Karpas-422 (cell line): ENCODE measurements at places on chromosomes 12 and 14. TPM values are rescaled to one million over a fixed set of nuclear protein-coding genes. Genes with fewer than 3 reads are reported as not detected.

DNA sequence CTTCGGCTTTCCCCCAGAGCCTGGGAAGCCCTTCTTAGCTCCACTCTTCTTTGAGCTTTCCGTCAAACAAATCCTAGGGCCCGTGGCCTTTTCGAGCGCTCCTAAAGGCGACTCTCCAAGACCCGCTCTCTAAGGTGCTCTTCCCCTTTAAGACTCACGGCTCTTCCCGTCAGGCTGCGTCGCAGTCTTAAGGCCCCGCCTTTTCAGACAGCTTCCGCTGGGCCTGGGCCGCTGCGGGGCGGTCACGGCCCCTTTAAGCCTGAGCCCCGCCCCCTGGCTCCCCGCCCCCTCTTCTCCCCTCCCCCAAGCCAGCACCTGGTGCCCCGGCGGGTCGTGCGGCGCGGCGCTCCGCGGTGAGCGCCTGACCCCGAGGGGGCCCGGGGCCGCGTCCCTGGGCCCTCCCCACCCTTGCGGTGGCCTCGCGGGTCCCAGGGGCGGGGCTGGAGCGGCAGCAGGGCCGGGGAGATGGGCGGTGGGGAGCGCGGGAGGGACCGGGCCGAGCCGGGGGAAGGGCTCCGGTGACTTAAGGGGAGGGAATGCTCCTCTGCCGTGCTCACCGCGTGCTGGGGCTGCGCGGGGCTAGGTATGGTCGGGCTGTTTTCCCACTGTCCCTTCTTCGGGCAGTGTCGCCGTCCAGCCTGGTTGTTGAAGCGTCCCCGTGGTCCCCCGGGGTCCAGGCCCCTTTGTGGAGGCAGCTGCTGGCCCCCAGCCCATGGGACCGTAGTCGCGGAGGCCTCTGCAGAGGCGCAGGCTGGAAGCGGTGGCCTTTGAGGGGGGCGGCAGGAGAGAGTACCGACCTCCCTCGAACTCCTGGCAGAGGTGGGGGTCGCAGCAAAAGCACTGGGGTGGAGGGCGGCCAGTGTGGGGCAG, at the start of gene PEX5:
TSS of gene PEX5 (plus strand) at position 289 of the 870 bp plus-strand sequence. CDS start 692 bp downstream, outside the sequence.
- H3K4me3 ChIP-seq: peak within 1 kb of the TSS; percentile 95
- peaks cover 33% of the 10 kb centered on the region for H3K36me3 ChIP-seq
- H3K27ac ChIP-seq: peak within 1 kb of the TSS; percentile 77
- peaks cover 30% of the 10 kb centered on the region for H3K4me1 ChIP-seq
- no peaks in the 10 kb centered on the region for H3K27me3 ChIP-seq

GRCh38 chr14:72495668-72496067, 398.2 kb downstream of the DPF3 start:
- no peak overlapping the region for H3K27ac ChIP-seq
- no peaks in the 10 kb centered on the region for H3K36me3 ChIP-seq
- no peaks in the 10 kb centered on the region for H3K4me1 ChIP-seq
- H3K27me3 ChIP-seq: 0 out of 2 replicates have a peak, but pooled peaks cover 2% of the 10 kb centered on the region
- no peak overlapping the region for H3K4me3 ChIP-seq
- DNase-seq: no peak

DNA sequence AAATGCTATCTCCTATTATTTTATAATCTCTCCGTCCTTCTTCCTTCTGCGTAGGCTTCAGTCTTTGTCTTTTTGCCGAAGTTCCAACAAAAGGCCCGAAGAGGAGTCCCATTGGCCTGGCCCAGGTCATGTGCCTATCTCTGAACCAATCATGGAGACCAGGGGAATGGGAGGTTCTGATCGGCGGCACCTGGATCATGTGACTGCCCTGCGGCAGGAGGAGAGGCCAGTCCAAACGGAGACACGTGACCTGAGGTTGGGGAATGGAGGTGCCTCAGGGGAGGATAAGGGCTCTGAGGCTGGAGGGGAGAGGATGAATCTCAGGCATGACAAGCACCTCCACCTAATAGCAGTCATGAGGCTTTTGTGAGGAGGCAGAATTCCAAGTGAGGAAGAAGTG, 86.0 kb downstream of the AACS start:
- DNase-seq: no peak
- no peak overlapping the region for H3K4me3 ChIP-seq
- peaks cover 31% of the 10 kb centered on the region for H3K4me1 ChIP-seq
- no peak overlapping the region for H3K27ac ChIP-seq
- H3K27me3 ChIP-seq: no peaks in the 10 kb centered on the region
- H3K36me3 ChIP-seq: no peaks in the 10 kb centered on the region

DNA sequence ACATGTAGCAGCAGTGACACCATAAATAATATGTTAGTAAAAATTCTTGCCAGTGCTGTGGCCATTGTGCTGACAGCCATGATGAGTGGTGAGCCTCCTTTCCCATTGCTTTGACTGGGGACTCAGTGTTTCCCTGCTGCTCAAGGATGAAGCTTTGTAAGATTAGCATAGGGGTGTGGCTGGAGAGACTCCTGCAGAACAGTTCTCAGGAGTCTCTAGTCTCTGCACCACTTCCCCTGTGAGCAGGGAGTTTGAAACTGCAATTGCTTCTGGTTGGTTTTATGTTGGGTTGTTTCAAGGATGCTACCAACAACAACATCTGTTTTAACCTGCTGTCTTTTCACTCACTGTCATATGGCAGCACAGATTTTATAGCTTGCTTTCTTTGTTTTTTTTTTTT, 41.4 kb downstream of the ZC3H14 start:
- no peaks in the 10 kb centered on the region for H3K27me3 ChIP-seq
- peaks cover 85% of the 10 kb centered on the region for H3K36me3 ChIP-seq
- H3K4me1 ChIP-seq: no peaks in the 10 kb centered on the region
- no peak overlapping the region for H3K4me3 ChIP-seq

Gene GLRX5
- total RNA-seq: 69.7 and 74.6 TPM in 2 replicates

DNA sequence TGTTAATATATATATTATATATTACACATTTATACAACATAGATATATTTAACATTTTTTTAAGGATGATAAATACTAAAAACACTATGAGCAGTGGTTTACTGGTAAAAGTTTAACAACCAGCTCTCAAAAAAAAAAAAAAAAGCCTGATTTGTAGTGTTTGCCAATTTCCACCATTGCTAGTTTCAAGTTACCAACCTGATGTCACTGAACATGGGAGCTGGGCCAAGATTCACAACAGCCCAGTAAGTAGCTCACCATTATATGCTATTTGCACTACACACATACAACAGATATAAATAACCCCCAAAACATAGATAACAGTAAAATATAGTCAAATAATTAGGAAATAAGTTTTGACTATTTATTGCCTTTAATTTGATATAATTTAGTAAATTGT, 28.9 kb upstream of the TMX1 start:
- H3K27ac ChIP-seq: no peak overlapping the region
- H3K36me3 ChIP-seq: no peaks in the 10 kb centered on the region
- H3K4me1 ChIP-seq: peaks cover 14% of the 10 kb centered on the region
- H3K27me3 ChIP-seq: no peaks in the 10 kb centered on the region
- no peak for DNase-seq

- H3K36me3 ChIP-seq: no peaks in the 10 kb centered on the region
- no peak overlapping the region for H3K4me3 ChIP-seq
- H3K4me1 ChIP-seq: no peaks in the 10 kb centered on the region
- no peak overlapping the region for H3K27ac ChIP-seq
These were observed 99.8 kb downstream of the BTG1 start for GRCh38 chr12:92045852-92046251.

- no peak for DNase-seq
- no peaks in the 10 kb centered on the region for H3K27me3 ChIP-seq
- H3K36me3 ChIP-seq: no peaks in the 10 kb centered on the region
- no peaks in the 10 kb centered on the region for H3K4me1 ChIP-seq
- no peak overlapping the region for H3K4me3 ChIP-seq
These were observed 965 bp upstream of the SMOC1 start for GRCh38 chr14:69878251-69878650.

DNA sequence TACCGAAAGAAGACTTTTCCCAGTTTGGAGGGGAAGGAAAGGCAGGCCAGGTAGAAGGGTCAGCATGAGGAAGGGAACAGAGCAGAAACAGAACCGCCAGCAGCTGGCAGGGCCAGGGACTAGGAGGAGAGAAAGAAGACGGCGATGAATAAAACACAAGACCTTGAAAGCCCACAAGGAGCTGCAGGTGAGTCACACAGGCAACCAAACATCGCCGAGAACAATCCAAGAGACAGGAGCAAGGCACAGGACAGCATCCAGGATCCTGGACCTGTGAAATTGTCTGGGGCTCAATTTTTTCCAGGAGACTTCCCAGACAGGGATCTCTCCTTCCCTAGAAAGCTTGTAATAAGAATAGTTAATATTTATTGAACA, 47.3 kb downstream of the NUAK1 start:
- no peaks in the 10 kb centered on the region for H3K27me3 ChIP-seq
- no peaks in the 10 kb centered on the region for H3K4me1 ChIP-seq
- H3K4me3 ChIP-seq: no peak overlapping the region

DNA sequence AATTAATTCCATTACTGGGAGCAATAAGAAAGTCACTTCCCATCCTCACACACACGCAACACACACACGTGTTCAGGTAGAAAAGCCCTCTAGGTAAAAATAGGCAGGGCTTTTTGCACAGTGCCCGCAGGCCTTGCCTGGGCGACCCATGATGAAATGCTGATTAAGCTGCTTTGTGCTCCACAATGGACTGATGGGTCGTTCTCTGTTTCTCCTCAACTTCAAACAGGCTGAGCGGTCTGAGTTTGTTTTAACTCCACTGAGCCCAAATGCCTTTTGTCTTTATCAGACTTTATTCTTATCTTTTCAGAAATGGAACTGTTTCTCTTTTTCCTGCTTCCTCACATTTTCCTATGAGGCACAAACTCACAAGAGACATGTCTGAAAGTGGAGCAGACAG, 9.4 kb upstream of the DACT1 start:
- no peak for DNase-seq
- H3K4me3 ChIP-seq: no peak overlapping the region
- no peaks in the 10 kb centered on the region for H3K27me3 ChIP-seq

DNA sequence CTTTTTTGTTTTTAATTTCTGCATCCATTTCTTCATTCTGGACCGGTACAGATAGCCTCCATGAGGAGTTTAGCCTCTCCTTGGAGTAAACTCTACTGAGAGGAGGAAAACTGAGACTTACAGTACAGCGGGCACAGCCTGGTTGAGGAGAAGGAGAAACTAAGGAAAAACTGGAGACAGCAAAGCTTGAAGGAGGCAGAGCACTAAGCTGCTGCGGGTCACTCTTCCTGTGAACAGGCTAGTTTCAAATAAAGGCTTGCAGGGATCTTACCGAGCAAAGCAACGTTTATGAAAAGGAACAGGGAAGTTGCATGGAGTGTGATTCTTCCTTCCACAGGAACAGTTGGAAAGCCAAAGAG, 348 bp upstream of the SSTR1 start:
- no peak for DNase-seq
- peaks cover 5% of the 10 kb centered on the region for H3K36me3 ChIP-seq
- H3K27ac ChIP-seq: no peak overlapping the region
- H3K27me3 ChIP-seq: no peaks in the 10 kb centered on the region
- peaks cover 19% of the 10 kb centered on the region for H3K4me1 ChIP-seq

DNA sequence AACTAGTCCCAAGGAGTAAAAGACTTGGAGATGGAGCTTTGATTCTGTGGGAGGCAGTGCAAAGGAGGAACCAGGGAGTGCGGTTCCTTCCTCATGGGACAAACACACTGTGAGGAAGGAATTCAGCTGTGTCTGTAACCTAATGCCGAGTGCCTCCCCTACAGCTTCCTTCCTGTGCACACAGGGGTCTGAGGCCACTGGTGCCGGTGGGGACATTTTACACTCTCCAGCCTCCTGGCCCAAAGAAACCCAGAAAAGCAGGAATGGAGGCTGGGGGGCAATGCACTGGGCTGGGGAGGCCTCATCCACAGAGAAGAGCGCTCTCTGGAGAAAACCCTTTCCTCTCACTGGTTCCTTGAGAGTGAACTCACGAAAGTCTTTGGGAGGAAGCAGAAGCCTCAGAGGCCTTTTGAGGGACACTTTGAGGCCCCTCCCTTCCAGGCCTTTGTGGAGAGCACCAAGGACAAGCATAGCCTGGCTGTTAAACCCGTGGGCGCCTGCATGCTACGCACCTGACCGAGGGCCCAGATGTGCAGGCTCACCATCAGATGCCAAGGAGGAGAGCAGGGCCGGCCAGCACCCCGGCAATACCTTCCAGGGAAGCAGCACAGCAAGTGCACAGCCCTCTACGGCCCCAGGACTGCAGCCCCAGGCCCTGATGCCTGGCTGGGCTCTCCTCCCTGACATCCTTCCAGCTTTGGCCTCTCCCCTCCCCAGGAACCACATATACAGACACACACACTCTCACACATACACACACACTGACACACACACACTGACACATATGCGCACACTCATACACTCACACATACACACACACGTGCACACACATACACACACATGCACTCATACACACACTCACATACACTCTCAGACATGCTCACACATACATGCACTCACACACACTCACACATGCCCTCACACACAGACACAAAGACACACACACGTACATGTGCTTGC, 52.0 kb downstream of the NFKBIA start:
- no peaks in the 10 kb centered on the region for H3K27me3 ChIP-seq
- no peaks in the 10 kb centered on the region for H3K36me3 ChIP-seq
- DNase-seq: no peak

DNA sequence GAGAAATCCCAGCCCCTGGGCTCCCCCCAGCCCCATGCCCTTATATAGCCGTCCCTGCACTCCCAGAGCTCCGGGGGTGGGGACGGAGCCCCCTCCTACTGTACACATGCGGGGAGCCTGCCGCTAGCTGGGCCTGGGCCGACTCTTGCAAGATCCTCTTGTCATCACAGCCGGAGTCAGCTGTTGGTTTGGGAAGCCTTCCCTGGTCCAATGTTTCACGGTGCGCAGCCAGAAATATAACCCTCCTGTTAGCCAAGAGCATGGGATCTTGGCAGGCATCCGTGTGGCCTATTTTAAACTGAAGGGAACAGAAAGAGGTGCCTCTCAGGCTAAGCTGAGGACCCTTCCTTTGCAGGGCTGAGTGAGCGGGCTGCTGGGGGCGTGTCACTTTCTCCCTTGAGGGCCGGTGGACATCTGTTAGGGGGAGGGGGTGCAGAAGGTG, 175.3 kb downstream of the TSPAN9 start:
- H3K4me3 ChIP-seq: no peak overlapping the region
- no peak for DNase-seq
- no peak overlapping the region for H3K27ac ChIP-seq
- no peaks in the 10 kb centered on the region for H3K27me3 ChIP-seq

DNA sequence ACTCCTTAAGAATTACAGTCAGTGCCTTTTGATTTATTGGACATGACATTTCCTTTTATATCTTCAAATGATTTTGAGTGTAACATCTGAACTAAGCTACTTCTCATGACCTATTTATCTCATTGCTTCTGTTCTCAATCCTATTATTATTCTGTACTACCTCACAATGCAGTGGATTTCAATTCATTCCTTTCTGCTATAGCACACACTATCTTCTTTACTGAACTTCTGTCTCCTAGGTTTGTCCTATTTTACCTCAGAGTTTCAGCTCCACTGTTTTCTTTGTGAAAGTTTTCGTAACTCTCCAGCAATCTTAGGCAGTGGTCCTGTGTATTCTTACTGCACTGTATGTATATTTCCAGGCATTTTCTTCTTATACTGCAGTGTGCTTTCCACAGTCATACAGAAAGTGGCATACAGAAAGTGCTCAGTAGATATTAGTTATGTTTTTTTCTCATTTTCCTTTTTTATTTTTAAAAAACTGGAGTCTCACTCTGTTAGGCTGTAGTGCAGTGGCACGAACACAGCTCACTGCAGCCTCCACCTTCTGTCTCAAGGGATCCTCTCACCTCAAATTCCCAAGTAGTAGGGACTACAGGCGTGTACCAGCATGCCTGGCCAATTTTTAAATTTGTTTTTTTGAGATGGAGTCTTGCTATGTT, 368.6 kb upstream of the RGS6 start:
- no peak overlapping the region for H3K27ac ChIP-seq
- no peak for DNase-seq
- peaks cover 8% of the 10 kb centered on the region for H3K4me1 ChIP-seq
- no peak overlapping the region for H3K4me3 ChIP-seq
- no peaks in the 10 kb centered on the region for H3K27me3 ChIP-seq

- no peaks in the 10 kb centered on the region for H3K36me3 ChIP-seq
- no peak overlapping the region for H3K27ac ChIP-seq
- H3K4me3 ChIP-seq: no peak overlapping the region
- H3K27me3 ChIP-seq: no peaks in the 10 kb centered on the region
These were observed 182.7 kb downstream of the KTN1 start for GRCh38 chr14:55762595-55763232.

Gene TMEM30B
- not detected in 2 replicates for total RNA-seq
